ENCODE measurements at places on chromosomes 2 and 18. TPM values are rescaled to one million over a fixed set of nuclear protein-coding genes. Genes with fewer than 3 reads are reported as not detected.

- peak; percentile 46 for DNase-seq
Measured at GRCh38 chr2:235996419-235996818, 171.8 kb downstream of the GBX2 start.

The KATNAL2 gene
- total RNA-seq: 2.4 TPM

- no peak for DNase-seq
Measured at GRCh38 chr2:119723784-119724467, 35.8 kb upstream of the PTPN4 start.

DNA sequence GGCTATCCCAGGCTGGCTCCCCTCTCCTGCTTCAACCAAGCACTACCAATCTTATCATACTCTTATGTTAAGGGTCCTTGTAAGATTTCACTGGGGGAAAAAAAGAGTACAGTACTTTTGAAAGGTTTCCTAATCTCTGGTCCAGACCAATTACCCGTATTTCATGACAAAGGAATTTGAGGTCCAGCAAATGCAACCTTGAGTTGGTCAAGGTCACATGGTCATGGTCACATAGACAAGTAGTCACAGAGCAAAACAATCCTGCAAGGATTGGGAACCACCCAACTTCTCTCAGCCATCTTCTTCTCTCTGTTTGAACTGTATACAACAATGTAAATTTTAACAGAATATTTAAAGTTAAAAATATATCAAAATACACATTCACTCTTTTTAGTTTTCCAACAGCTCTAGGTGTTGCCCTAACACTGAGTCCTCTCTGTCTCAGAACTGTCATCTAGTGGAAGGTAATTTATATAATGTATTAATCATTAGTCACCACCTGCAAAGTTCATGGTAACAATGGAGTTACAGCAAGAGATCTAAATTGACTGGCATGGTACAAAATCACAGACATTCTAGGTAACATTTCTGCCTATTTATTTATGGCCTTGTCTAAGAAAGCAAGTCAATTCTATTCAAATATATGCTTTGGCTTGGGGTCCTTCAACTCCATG, 21.5 kb downstream of the DTNB start:
- DNase-seq: no peak

The CDCA7 gene
- total RNA-seq: 3.2 TPM

- DNase-seq: no peak
Measured at GRCh38 chr2:172437419-172438341, 10.3 kb downstream of the ITGA6 start.

The RIT2 gene
- total RNA-seq: not detected

- DNase-seq: no peak
Measured at GRCh38 chr2:173854141-173854540, 111.0 kb downstream of the SP3 start.

- DNase-seq: peak; percentile 58
Measured at GRCh38 chr18:7567474-7568425, 634 bp downstream of the PTPRM start.

DNA sequence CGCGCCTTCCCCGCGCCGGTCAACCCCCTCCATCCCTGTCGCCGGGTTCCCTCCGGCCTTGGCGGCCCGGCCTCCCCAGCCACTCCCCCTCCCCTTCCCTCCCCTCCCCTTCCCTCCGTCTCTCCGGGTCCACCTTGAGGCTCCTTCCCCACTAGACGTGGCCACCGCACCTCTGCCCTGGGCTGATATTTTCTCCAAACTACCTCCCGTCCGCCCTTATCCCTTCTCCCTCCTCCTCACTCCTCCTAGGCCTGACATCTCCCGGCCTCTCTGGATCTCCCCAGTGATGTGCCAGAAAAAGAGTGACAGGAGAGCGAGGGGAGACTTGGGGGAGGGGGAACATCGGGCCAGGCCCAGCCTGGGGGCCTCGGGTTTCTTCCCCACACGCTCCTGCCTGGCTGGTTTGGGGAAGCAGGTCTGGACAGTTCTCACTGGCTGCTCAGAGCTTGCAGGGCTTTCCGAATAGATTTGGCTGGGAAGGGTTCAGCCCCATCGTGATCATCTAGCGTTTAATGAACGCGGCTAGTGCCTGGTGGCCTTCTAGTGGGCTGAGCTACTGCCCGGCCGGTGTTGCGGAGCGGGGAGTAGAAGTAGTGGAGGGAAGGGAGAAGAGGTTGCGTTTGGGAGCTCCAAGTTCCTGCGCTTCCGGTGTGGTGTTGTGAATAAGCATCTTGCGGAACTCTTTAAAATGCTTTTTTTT, 641 bp downstream of the MAPRE3 start:
- peak; percentile 32 for DNase-seq

The C2orf66 gene
- 0.34 TPM for total RNA-seq

- DNase-seq: peak; percentile 70
Measured at GRCh38 chr2:10042301-10043161, 819 bp upstream of the KLF11 start.

DNA sequence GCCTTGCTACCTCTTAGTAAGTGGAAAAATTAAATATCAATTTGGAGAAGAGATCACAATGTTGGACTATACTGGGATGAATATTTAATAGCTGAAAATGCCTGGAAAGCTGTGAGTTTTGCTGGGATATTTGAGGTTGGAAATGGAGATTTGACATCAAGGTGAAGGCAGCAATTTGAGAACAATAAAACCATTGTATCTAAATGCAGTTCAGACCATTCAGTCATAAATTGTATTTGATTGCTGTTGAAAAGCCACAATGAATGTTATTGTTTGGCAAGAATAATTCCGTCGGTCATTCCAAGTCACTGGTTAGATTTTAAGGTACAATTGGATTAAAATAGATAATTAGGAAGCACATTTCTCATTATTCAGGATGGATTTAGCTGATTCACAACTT, 325.6 kb downstream of the HRH4 start:
- DNase-seq: no peak

- DNase-seq: no peak
Measured at GRCh38 chr2:192215096-192215877, 20.6 kb upstream of the TMEFF2 start.

DNA sequence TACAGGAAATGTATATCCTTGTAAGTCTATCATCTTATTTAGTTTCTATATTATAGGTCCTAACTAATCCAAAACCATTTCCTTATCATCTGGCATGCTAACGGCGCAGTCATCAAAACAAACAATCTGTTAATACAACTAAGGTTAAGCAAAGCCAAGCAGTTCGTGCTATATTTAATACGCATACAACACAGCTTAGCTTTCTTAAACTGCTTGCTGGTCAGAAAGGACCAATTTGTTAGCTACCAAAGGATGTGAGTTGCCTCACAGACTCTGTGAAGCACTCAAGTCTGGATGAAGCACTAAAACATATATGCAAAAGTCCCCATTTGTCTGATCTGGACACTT, 67.0 kb downstream of the ZEB2 start:
- no peak for DNase-seq

The VAMP5 gene
- total RNA-seq: 1.4 TPM

DNA sequence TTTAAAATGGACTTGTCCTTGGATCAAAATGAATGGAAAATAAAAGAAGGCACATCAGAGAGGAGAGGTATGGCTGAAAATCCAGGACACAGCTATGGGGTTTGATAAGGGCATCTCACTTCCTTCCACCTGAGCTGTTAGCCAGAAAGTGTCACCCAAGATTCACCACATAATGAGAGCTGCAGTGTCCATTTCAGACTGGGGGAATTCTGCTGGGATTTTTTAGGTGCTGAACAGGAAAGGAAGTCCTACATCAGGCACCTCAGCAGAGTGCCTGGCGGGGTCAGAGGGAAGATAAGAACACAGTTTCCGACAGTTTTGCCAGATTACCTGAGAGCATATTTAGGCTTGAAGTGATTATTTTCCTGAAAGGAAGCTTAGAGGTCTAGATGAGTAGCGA, 187.6 kb upstream of the HNMT start:
- DNase-seq: no peak

DNA sequence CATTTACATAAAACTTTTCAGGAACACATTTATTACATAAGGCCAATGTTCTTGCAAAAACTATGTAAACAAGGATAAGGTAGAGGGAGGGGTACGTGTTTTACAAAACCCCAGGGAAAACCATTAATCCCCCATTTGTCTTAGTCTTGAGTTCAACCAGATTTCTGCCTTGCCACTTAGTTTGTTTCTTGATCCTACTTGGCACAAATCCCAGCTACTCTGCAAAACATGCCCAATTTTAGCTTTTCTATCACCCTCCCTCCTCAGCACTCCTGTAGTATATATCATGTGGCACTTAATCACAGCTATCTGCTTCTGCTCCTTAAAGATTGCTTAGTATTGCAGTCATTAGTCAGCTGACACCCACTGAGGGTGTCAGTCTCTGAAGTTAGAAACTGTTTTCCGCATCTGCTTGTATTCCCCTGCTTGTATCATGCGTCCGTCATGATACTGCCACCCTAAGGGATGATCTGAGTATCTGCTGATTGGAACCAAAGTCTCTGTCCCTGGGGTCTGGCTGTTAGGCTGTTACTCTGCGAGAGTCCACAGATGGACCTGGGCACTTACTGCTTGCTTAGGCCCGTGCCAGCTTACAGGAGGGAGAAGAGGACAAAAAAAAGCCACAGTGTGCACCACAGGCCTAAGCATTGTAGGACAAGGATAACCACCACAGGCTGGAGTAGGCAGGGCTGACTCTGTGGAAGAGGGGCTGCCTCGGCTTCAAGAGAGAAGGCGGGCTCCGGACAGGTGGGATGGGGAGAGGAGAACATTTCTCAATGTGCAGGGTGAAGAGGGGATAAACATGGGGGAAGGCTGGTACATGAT, 82.2 kb downstream of the EPAS1 start:
- DNase-seq: no peak

The GTF3C2 gene
- total RNA-seq: 111 TPM

DNA sequence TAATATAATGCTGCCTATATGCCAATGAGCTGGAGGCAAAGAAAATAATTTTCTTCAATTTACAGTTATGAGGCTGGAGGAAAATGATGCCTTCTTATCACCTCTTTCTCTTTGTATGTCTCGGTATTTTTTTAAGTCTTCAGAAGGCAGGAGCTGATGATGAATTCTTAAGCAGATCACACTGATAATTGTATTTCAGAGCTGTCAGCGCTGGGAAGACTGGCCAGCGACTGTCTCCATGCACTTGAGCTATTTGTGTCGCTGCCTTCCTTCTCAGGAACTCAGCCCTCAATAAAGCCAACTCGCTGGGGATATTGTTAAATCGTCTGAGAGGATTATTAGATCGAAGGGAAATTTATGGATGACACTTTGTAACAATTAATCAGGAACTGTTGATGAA, 40.3 kb downstream of the PTGR3 start:
- DNase-seq: no peak

- DNase-seq: no peak
Measured at GRCh38 chr2:161170958-161171932, 11.0 kb downstream of the TANK start.

GRCh38 chr18:56380685-56381084, 257.7 kb downstream of the TXNL1 start:
- DNase-seq: no peak

The FTCDNL1 gene
- total RNA-seq: 0.74 TPM

- DNase-seq: no peak
Measured at GRCh38 chr2:214853906-214854305, 44.4 kb upstream of the BARD1 start.

The KIAA2012 gene
- total RNA-seq: not detected

The CCNT2 gene
- total RNA-seq: 70.0 TPM

The PSTPIP2 gene
- total RNA-seq: 0.20 TPM

- DNase-seq: no peak
Measured at GRCh38 chr2:12769492-12770105, 52.9 kb downstream of the TRIB2 start.

The STPG4 gene
- total RNA-seq: 1.3 TPM

DNA sequence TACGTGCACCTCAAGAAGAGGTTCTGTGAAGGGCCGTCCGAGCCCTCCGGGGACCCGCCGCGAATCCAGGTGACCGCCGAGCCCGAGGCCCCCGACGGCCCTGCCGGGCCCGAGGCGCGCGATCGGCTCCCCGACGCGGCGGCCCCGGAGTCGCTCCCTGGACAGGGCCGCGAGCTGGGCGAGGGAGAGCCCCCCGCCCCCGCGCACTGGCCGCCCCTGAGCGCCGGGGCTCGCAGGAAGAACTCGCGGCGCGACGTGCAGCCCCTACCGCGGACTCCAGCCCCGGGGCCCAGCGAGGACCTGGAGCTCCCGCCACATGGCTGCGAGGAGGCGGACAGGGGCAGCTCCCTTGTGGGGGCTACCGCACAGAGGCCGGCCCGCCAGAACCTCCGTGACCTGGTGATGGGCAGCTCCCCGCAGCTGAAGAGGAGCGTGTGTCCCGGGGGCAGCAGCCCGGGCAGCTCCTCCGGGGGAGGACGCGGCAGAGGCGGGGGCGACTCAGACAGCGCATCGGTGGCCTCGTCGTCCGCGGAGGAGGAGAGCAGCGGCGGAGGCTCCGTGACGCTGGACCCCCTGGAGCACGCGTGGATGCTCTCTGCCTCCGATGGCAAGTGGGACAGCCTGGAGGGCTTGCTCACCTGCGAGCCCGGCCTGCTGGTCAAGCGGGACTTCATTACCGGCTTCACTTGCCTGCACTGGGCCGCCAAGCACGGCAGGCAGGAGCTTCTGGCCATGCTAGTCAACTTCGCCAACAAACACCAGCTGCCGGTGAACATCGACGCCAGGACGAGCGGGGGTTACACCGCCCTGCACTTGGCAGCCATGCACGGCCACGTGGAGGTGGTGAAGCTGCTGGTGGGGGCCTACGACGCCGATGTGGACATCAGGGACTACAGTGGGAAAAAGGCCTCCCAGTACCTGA, 812 bp downstream of the SOWAHC start:
- DNase-seq: peak; percentile 52

GRCh38 chr2:237223201-237223861, 137.6 kb downstream of the COPS8 start:
- no peak for DNase-seq

- DNase-seq: no peak
Measured at GRCh38 chr2:237546876-237547395, 19.4 kb upstream of the PRLH start.

The C2orf15 gene
- 0.34 TPM for total RNA-seq

The GTF2A1L gene
- total RNA-seq: not detected

The RRM2 gene
- 21.2 TPM for total RNA-seq

The MC5R gene
- total RNA-seq: not detected

- DNase-seq: no peak
Measured at GRCh38 chr2:2706306-2706705, 375.2 kb upstream of the MYT1L start.

The SPAG16 gene
- total RNA-seq: 18.1 TPM

The CHST10 gene
- 25.0 TPM for total RNA-seq

DNA sequence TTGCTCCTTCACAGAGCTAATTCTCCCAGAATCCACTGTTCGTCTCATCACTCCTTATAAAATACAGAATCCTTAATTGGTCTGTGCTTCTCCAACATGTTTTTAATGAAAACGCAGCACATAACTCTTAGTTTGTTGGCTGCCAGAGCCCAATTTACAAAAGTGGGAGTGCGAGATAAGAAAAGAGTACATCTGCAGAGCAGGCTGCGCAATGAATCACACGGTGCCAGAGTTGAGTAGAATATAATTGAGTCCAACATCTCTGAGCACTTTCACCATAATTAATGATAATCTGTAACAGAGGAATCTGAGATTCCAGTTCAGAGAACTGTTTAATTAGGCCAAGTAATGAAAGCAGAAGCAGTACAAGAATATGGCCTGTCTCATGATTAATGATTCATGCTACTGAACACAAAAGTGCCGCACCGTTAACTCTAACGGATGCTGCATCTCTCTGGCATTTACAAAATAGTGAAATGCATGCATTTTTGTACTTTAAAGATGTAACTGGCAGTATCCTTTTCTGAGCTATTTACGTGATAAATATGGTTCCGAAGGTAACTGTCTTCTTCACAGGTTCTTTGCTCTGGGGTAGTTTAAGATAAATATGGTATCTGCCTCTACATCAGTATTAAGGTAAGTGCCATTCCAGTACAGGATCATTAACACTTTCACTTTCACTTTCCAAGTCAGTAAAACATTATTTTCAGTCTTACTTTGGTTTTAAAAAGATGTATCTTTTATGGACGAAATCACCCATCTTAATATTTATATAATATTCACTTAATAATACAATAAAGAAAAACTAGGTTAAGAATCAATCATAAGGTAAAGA, 785.6 kb downstream of the NR4A2 start:
- DNase-seq: no peak
